ENCODE measurements at places on chromosomes 5 and 9. TPM values are rescaled to one million over a fixed set of nuclear protein-coding genes. Genes with fewer than 3 reads are reported as not detected.

The PTAR1 gene
- total RNA-seq, result 13.2 TPM

The GAS1 gene
- 0.10 TPM for total RNA-seq

The PCDHA5 gene
- total RNA-seq, result 0.70 TPM

The INSL4 gene
- total RNA-seq, result 17.9 TPM

The SLC36A2 gene
- not detected for total RNA-seq

The PCBD2 gene
- 11.9 TPM for total RNA-seq

The ADAMTSL2 gene
- total RNA-seq, result not detected

The ERAP2 gene
- total RNA-seq, result 1.3 TPM

The PRR16 gene
- not detected for total RNA-seq

The COL15A1 gene
- 0.63 TPM for total RNA-seq

The PTGER4 gene
- 5.5 TPM for total RNA-seq

The GMCL2 gene
- total RNA-seq, result not detected

The KLF4 gene
- total RNA-seq, result 33.7 TPM

The KIAA0825 gene
- 0.48 TPM for total RNA-seq

The ARAP3 gene
- total RNA-seq, result 4.2 TPM

The FCN2 gene
- total RNA-seq, result not detected

All from A549 treated with Hydrocortisone at 1 μM for 4 hours (cell line).